ENCODE measurements at places on chromosomes 16 and 17.

- no peak for DNase-seq
Observed at GRCh38 chr17:35529866-35530265, 7.6 kb downstream of the SLFN12L start.

- no peak for DNase-seq
Observed at GRCh38 chr17:45963889-45964288, 35.2 kb upstream of the STH start.

DNA sequence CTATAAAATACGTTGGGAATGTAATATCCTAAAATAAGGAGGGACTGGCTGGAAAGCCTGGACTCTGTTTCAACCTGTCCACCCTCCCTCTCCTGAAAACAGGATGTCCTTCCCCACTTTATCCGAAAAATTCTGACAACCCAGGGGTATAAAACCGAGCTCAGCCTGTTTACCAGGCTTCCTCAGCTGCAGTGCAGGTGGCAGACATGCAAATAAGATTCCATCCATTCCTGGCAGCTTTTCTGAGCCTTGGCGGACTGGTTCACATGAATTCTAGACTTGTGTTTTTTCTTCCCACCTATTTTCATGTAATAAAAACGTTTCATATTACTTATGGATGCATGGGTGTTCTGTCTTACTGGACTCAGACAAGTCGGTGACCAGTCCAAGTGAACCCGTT lies 479.3 kb downstream of the KCNJ18 start:
- DNase-seq, result no peak

DNA sequence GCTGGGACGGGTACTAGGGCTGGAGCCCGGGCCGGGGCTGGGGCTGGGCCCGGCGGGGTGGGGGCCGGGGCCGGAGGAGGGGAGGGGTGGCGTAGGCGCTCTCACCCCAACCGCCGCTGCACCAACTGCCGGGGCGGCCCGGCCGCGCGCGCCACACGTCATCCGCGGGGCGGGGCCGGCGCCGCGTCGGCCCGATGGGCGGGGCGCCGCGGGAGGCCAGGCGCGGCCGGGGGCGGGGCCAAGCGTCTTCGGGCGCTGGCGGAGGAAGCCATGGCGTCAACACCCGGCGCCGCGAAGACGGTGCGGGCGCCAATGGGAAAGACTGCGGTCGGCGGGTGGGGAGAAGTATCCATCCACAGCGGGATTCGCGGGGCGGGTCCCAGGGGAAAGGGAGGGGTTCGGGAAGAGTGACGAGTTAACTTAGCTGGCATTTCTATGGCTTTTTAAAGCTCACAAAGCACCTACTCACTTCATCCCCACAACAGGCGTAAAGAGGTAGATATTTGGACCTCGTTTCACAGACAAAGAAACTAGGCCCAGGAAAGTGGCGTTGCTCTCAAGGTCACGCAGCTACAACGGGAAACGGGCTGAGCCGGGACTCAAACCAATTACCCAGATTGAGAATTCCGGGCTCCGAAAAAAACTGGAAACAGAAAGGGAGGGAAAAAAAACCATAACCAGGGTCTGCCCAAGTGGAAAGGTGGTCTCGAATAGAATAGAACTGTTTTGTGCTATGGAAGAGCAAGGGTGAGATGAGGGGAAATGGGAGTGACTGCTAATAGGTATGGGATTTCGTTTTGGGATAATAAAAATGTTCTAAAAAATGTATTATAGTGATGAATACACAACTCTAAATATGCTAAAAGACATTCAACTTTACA lies at the start of gene SPAG9:
Gene SPAG9 (minus strand): TSS at position 130 of the 881 bp plus-strand sequence. CDS start 212 bp downstream, outside the sequence.
- DNase-seq, result peak; percentile 82

GRCh38 chr17:4215882-4216570 lies 47.8 kb downstream of the ANKFY1 start:
- no peak for DNase-seq

GRCh38 chr17:6352801-6353560 lies 81.9 kb downstream of the AIPL1 start:
- DNase-seq, result no peak

- no peak for DNase-seq
Observed at GRCh38 chr16:13634253-13634652, 285.7 kb upstream of the ERCC4 start.

DNA sequence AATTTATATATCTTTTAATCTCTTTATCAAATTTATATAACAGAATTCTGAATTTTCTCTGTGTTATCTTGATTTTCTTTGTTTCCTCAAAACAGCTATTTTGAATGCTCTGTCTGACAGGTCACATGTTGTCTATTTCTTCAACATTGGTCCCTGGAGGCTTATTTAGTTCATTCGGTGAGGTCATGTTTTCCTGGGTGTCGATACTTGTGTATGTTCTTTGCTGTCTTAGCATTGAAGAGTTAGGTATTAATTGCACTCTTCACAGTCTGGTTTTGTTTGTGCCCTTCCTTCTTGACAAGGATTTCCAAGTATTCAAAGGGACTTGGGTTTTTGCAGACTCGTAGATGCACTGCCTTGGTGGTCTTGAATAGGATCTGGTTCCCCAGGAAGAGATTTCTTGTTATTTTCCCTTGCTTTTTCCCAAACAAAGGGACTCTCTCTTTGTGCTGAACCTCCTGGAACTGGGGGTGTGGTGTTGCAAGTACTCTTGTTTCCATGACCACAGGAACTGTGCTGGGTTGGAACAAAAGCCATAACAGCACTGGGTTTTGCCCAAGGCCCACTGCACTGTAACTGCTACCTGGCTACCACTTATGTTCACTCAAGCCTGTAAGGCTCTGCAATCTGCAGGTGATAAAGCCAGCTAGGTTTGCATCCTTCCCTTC lies 1483.0 kb downstream of the CDH8 start:
- no peak for DNase-seq

- peak; percentile 65 for DNase-seq
Observed at GRCh38 chr16:79316004-79316458, 284.5 kb downstream of the MAF start.

GRCh38 chr17:32720671-32721070 lies 156.3 kb downstream of the MYO1D start:
- no peak for DNase-seq

- DNase-seq, result no peak
Observed at GRCh38 chr17:55757659-55758058, 6.8 kb downstream of the PCTP start.

GRCh38 chr17:29039764-29040598 lies 3.0 kb upstream of the PIPOX start:
- no peak for DNase-seq

DNA sequence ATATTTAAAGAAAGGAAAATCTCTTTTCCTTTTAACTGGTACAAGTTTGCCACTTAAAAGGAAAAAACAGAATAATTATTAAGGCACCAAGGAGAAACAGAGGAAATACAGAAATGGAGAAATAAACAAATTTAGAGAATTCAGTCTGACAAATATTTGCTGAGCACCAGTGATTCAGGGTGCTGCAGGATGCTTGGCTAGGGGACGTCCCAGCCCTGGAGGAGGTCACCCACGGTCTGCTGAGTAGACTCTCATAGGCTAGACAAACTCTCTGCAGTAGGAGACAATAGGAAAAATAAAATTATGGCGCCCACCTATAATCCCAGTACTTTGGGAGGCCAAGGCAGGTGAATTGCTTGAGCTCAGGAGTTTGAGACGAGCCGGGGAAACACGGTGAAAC lies 15.9 kb downstream of the C1QTNF1 start:
- DNase-seq, result no peak

DNA sequence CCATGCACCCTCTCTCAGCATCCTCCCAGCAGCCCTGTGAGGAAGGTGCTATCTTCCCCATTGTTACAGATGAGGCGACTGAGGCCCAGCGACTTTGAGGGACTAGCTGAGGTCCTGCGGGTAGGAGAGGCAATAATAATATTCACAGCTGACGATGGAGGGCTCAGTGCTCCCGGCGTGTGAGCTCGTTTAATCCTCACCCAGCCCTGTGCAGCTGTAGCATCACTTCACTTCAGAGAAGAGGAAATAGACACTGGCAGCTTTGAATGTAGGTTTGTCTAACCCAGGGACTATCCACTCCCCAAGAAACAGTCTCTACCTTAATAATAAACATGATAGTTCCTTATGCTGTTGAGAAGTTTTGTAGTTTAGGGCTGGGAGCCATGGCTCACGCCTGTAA lies 21.6 kb downstream of the LASP1 start:
- no peak for DNase-seq

GRCh38 chr17:43628089-43628650 lies 33.6 kb downstream of the MEOX1 start:
- no peak for DNase-seq

DNA sequence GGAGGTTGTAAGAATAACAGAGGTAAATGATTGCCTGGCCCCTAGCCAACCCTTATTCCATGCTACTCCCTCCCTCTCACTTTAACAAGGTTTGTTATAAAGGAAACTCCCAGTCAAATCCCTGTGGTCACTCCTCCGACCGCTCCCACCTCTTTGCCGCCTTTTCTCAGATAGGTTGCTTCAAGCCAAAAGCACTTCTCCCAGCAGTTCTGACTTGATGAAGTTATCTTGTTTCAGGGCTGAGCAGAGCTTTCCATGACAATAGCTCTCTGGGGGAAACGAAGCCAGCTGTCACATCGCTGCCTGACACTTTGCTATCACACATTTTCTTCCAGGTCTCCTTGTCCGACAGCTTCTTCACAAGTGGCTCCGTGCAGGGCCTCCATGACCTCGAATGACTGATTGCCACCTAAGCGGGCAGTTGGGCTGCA lies 278.6 kb downstream of the HAPSTR1 start:
- DNase-seq, result no peak

DNA sequence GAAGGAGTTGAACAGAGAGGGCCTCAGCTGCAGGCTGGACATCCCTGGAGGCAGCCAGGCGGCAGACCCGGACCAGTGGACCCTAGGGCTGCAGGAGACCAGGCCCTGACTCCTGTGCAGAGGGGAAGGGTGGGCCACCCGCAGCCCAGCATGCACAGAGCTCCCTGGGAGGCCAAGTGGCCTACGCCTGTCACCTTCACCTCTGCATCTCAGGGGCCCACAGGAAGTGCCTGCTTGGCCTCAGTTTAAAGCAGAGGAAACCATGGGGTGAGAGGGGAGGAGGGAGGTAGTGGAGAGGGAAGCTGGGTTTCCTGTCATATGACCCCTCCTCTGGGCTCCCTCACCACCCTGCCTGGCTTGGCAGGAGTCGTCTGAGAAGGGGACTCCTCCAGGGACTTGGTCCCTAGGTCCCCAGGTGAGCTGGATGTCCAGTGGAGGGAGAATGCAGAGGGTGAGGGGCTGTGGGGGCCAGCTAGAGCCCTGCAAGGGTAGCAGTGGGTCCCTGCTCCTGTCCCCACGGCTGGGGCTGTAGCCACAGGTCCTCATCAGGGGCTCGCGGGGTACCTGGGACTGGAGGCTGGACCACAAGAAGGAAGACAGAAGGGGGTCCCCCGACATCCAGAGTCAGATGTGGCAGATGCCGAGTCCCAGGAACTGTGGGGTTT lies at the start of gene TMC8:
Gene TMC8 (plus strand): TSS at position 335 of the 665 bp plus-strand sequence. CDS start 818 bp downstream, outside the sequence.
- DNase-seq, result peak; percentile 55

DNA sequence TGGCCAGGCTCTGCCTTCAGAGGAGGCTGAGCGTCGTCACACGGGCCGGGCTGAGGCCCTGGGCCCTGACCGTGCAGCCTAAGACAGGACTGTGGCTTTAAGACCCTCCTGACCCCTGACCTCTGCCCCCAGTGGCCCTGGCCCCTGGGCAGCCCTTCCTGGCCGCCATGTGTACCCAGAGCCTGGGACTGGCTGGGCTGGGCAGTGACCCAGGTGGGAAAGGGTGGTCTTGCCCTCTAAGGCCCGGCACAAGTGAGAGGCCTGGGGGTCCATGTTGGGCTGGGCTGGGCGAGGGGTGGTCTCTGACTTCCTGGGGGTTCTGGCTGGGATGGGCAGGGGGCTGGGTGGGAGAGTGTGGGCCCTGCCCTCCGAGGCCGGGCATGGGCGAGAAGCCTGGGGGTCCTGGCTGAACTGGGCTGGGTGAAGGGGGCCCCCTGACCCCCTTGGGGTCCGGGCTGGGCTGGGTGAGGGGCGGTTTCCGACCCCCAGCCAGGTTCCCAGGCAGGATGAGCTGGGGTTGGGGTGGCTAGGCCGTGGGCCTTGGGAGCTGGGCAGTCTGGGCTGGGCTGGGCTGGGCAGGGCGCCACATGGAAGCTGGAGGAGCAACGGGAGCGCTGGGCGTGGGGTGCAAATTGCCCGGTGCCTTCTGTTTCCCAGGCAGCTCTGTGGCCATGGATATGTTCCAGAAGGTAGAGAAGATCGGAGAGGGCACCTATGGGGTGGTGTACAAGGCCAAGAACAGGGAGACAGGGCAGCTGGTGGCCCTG lies at the start of gene CDK3:
Gene CDK3 (plus strand): TSS at position 101 of the 767 bp plus-strand sequence. CDS start 571 bp downstream, at position 672.
- DNase-seq, result no peak

DNA sequence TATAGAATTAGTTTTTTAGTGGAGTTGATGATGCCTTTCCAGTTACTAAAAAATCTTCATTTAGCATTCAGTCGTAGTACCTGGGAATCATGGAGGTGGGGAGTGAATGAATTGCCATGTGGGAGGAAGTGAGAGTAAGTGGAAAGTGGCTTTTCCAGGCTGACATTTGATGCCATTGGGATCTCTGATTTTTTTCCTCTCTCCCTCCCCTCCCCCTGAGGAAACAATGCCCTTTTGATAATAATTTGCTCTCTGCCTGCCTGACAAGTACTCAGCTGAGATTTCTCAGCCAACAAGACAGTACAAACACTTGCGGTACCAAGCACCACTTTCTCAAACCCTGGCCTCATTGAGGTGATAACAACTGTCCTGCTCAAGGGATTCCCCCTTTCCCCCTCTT lies 2.2 kb downstream of the UBE2Z start:
- DNase-seq, result no peak

GRCh38 chr17:42381898-42382297 lies 6.3 kb downstream of the STAT3 start:
- DNase-seq, result no peak

- DNase-seq, result no peak
Observed at GRCh38 chr17:44565866-44566443, 8.7 kb downstream of the FZD2 start.

DNA sequence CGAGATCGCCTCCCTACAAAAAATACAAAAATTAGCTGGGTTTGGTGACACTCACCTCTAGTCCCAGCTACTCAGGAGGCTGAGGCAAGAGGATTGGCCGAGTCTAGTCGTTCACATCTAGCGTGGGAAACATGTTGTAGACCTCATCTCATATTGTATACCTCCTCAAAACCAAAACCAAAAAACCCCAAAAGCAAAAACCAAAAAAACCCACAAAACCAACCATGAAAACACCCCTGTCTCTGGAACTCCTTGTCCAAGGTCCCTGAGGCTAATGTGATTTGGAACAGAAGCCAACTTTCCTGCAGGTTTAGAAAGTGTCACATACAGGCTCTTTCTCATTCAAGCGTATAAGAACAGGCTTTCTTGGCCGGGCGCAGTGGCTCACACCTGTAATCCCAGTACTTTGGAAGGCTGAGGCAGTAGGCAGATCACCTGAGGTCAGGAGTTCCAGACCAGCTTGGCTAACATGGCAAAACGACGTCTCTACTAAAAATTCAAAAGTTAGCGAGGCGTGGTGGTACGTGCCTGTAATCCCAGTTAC lies 29.0 kb downstream of the RAB11FIP3 start:
- no peak for DNase-seq

DNA sequence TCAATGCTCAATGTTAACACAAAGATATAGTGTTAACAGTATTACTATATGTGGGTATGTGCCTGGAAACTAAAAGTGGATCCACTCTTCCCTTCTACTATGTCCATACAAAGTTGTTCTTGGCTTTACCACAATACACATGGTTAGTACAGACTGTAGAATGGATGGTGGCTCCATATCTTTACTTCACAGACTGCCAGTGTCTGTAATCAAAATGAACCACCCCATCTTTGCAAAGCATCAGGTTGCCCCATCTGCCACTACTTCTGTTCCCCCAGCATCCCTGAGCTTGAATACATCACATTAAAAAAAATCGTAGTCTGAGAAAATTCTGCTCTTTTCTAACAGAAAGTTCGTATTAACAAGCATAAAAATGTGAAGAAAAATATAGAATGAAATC lies 30.0 kb downstream of the USP32 start:
- DNase-seq, result no peak
